ENCODE measurements at places on chromosomes 12 and 14. TPM values are rescaled to one million over a fixed set of nuclear protein-coding genes. Genes with fewer than 3 reads are reported as not detected.

- no peaks in the 10 kb centered on the region for H3K4me1 ChIP-seq
- no peaks in the 10 kb centered on the region for H3K36me3 ChIP-seq
- DNase-seq, result no peak
- no peak overlapping the region for H3K27ac ChIP-seq
Measured at GRCh38 chr12:51631591-51631990, 40.6 kb downstream of the SCN8A start.

GRCh38 chr14:99274346-99275221 is 2.6 kb upstream of the BCL11B start:
- DNase-seq, result peak; percentile 34
- peaks cover 97% of the 10 kb centered on the region for H3K27me3 ChIP-seq
- H3K36me3 ChIP-seq, result no peaks in the 10 kb centered on the region
- peak overlapping the region; percentile 41 for H3K4me3 ChIP-seq

- H3K4me1 ChIP-seq, result peaks cover 5% of the 10 kb centered on the region
- H3K4me3 ChIP-seq, result no peak overlapping the region
- no peaks in the 10 kb centered on the region for H3K36me3 ChIP-seq
- DNase-seq, result no peak
Measured at GRCh38 chr12:91991399-91992187, 154.1 kb downstream of the BTG1 start.

DNA sequence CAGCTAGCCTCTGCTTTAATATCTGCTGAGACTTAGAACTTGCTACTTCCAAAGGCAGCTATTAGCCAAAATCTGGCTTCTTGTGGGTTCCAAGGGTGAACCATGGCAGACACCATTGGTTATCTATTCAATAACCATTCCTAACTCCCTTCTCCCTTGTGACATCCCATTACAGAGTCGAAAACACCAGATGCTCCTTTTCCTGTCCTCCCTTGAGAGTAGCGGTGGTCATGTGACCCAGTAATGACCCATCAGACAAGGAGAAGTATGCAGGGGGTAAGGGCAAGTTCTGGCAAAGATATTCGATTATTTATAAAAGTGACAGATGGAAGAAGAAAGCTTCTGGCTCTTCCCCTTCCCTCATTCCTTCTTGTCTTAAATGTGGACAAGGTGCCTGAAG is 20.1 kb downstream of the TGFB3 start:
- H3K4me3 ChIP-seq, result no peak overlapping the region
- H3K27me3 ChIP-seq, result no peaks in the 10 kb centered on the region
- H3K4me1 ChIP-seq, result no peaks in the 10 kb centered on the region
- DNase-seq, result no peak
- H3K36me3 ChIP-seq, result no peaks in the 10 kb centered on the region

GRCh38 chr12:57215668-57216013 is 953 bp upstream of the NXPH4 start:
- H3K36me3 ChIP-seq, result no peaks in the 10 kb centered on the region
- no peak overlapping the region for H3K27ac ChIP-seq
- no peak for DNase-seq
- peaks cover 55% of the 10 kb centered on the region for H3K27me3 ChIP-seq

GRCh38 chr14:33716921-33717320 is 234.0 kb downstream of the EGLN3 start:
- H3K36me3 ChIP-seq, result no peaks in the 10 kb centered on the region
- DNase-seq, result no peak
- H3K4me1 ChIP-seq, result no peaks in the 10 kb centered on the region
- H3K4me3 ChIP-seq, result no peak overlapping the region
- H3K27me3 ChIP-seq, result no peaks in the 10 kb centered on the region

Gene KRT74
- not detected for polyA plus RNA-seq

Gene ACOT4
- polyA plus RNA-seq, result 0.37 TPM

Gene KANSL2
- polyA plus RNA-seq, result 36.4 TPM

Gene PTGER2
- 0.22 TPM for polyA plus RNA-seq

Gene NKX2-1
- polyA plus RNA-seq, result not detected

Gene CSAD
- polyA plus RNA-seq, result 8.0 TPM
